Kidney (tissue), 22 donors: ENCODE measurements at places on chromosomes 1 and 21.

DNA sequence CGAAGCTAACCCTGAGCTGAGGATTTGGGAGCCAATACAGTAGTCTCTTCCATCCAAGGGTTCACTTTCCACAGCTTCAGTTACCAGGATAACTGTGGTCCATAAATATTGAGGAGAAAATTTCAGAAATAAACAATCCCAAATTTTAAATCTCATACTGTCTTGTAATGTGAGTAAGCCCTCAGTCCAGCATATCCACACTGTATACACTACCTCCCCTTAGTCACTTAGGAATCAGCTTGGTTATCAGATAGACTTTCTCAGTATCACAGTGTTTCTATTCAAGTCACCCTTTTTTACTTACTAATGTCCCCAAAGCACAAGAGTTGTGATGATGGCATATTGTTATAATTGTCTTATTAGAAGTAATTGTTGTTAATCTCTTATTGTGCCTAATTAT is 102.3 kb upstream of the GNG12 start:
- H3K27me3 ChIP-seq = no peaks in the 10 kb centered on the region
- DNase-seq = no peak
- H3K4me1 ChIP-seq = no peaks in the 10 kb centered on the region
- H3K27ac ChIP-seq = no peak overlapping the region
- no peaks in the 10 kb centered on the region for H3K36me3 ChIP-seq

DNA sequence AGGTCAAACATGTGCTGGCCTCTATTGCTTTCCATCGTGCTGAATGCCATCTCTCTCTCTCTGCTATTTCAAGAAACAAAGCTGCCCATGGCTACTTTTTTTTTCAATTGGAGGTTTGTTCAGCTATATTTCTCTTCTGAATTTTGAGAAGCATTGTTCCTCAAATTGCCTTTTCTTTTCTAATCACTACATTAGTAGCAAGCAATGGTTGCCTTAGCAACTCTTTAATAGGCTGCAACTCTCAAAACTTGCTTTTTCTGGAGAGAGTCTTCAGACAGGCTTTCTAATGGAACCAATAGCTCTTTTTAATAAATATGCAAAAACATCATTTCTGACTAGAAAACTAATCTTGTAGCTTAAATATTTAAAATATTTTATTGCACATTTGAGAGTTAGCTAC is 439.0 kb downstream of the LRRIQ3 start:
- DNase-seq = no peak
- no peaks in the 10 kb centered on the region for H3K27me3 ChIP-seq
- no peaks in the 10 kb centered on the region for H3K36me3 ChIP-seq
- H3K4me3 ChIP-seq = no peak overlapping the region
- no peak overlapping the region for H3K27ac ChIP-seq

- no peaks in the 10 kb centered on the region for H3K36me3 ChIP-seq
- no peak for DNase-seq
- peaks cover 7% of the 10 kb centered on the region for H3K4me1 ChIP-seq
- H3K27ac ChIP-seq = no peak overlapping the region
- H3K4me3 ChIP-seq = no peak overlapping the region
- H3K27me3 ChIP-seq = no peaks in the 10 kb centered on the region
These were observed 122.0 kb downstream of the ETS2 start for GRCh38 chr21:38927776-38928175.

DNA sequence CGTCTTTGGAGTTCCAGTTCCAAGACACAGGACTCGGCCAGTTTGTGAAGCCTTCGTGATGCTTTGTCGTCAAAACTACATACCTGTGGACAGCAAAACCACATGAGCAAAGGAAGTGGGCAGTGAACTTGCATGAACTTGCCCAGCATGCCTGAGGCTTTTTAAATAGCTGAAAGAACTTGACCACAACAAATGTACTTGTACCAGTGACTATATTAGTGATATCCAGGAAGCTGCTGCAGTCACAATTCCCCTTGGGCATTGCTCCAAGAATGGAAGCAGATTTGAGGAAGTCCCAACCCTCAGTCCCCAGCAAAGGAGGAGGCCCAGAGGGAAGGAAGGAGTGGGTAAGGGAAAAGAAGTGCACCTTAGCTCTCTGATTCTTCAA is 2.6 kb downstream of the FUCA1 start:
- no peak overlapping the region for H3K4me3 ChIP-seq
- no peak for DNase-seq
- H3K4me1 ChIP-seq = peaks cover 9% of the 10 kb centered on the region
- H3K36me3 ChIP-seq = no peaks in the 10 kb centered on the region
- no peaks in the 10 kb centered on the region for H3K27me3 ChIP-seq

DNA sequence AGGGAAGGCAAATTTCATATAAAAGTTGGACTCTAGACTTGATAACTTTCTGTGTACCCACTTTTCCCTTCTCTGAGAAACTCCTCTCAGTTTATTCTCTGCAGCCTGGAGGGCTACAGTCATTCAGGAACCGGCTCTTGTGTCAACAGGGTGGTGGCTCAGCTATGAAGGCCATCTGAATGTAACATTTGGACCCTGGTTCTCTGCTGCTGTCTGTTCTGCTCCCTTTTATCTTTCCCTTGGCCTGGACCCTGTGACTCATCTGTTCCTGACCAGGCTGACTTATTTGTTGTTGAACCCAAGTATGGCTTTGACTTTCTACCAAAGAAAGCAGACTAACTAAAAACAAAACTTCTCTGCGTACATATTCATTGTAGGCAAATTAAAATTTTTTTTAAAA is 75.4 kb downstream of the CENPF start:
- no peak for DNase-seq
- H3K36me3 ChIP-seq = no peaks in the 10 kb centered on the region
- no peak overlapping the region for H3K4me3 ChIP-seq

- DNase-seq = no peak
- H3K4me3 ChIP-seq = no peak overlapping the region
- no peaks in the 10 kb centered on the region for H3K36me3 ChIP-seq
- H3K4me1 ChIP-seq = no peaks in the 10 kb centered on the region
These were observed 161.6 kb upstream of the KCNJ15 start for GRCh38 chr21:38095220-38095619.

GRCh38 chr1:20302108-20302471 is 11.4 kb downstream of the VWA5B1 start:
- H3K27me3 ChIP-seq = no peaks in the 10 kb centered on the region
- H3K27ac ChIP-seq = no peak overlapping the region
- H3K4me3 ChIP-seq = no peak overlapping the region
- H3K36me3 ChIP-seq = no peaks in the 10 kb centered on the region
- no peaks in the 10 kb centered on the region for H3K4me1 ChIP-seq
